ENCODE measurements at places on chromosomes 6 and 20. TPM values are rescaled to one million over a fixed set of nuclear protein-coding genes. Genes with fewer than 3 reads are reported as not detected.

DNA sequence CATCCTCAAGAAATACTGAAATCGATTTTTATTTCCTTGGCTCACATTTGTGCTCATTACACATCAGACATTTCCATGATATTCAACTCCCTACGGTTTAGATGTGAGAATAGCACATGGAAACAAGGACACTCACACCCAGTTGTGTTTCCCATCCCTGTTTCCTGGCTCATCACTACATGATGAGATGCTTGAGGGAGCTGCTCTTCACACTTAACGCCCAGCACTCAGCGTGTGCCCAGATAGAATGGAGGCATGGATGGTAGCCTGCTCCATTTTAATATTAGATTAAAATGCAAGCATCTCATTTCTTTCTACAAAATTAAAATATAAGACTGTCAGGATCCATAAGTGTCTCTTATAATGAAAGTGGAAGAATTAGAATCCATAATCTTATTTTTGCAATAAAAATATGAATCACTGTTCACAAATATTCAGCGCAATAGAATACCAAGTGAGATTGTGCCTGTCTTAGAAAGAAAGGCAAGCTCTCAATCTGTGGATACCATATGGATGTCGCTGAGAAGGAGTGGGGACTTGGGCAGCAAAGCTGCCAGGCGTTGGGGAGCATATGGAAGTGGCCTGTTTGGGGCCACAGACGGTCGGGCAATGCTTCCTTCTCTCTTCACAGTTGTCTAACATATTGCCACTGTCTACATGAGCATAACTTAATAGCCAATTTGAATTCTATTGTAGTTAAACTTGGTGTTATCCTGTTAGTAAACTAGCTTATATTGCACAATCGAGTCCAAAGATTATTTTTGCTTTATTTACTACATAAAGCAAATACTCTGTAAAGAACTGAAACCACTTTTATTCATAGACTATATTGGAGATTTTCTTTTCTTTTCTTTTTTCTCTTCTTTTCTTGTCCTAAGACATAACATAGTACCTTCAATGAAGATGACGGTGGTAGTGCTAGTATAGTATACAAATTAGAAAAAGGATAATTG, 206.8 kb upstream of the QKI start:
- DNase-seq: no peak

The TRIM31 gene
- not detected for polyA plus RNA-seq

DNA sequence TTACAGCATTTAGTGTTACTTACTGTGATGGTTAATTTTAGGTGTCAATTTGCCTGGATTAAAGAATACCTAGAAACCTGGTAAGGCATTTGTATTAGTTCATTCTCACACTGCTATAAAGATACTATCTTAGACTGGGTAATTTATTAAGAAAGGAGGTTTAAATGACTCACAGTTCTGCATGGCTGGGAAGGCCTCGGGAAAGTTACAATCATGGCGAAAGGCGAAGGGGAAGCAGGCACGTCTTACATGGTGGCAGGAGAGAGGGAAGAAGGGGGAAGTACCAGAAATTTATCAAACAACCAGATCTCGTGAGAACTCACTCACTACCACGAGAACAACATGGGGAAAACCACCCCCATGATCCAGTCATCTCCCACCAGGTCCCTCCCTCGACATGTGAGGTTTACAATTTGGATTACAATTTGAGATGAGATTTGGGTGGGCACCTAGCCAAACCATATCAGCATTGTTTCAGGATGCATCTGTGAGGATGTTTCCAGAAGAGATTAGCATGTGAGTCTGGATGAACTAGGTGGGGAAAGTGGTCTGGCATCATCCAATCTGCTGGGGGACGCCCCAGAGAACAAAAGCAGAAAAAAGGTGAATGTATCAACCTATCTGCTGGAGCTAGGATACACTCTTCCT, 76.8 kb downstream of the MKKS start:
- no peak for DNase-seq

The SLC22A1 gene
- 0.10 TPM for polyA plus RNA-seq

The LAMA4 gene
- polyA plus RNA-seq: 231 TPM

GRCh38 chr6:25280344-25281074, 1.3 kb downstream of the CARMIL1 start:
- no peak for DNase-seq

- DNase-seq: no peak
Observed at GRCh38 chr6:113884011-113884410, 26.9 kb downstream of the MARCKS start.

The LCA5 gene
- polyA plus RNA-seq: 4.2 TPM

DNA sequence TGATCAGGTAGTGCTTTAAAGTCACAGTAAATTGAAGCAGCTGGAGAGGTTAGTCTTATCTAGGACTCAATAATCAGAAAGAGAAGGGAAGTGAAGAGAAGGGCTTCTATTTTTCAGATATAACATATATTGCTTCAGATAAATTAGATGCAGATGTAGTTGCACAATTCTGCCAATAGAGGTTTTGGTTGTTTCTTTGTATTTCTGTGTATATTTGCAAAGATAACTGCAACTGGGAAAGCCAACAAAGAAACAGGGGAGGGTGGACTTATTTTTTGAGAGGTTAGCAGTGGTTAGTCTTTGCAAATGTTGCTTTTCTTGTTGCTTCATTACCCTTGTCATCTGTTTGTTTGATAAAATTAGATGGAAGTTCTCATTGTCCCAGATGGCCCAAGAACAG, 106.6 kb downstream of the ADGRG6 start:
- DNase-seq: no peak

All from AG04450 (cell line).